ENCODE measurements at places on chromosomes 5 and 9.

- no peak for DNase-seq
These were observed 280.1 kb downstream of the CDH10 start for GRCh38 chr5:24364711-24365110.

DNA sequence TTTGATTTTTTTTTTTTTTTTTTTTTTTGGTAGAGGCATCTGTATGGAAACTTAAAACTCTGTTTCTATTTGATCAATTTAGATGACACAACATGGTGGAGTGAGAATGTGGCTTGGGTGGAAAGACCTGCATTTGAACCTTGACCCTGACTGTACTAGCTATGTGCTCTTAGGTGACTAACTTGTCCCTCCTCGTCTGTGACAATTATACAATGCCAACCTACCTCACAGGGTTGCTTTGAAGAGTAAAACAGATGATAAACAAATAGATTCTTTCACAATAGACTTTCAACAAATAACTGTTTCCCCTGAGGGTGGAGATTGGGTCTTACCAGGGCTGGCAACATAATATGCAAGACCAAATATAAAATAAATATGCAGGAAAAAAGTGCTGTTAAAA lies 109.3 kb downstream of the CRB2 start:
- DNase-seq, result no peak

DNA sequence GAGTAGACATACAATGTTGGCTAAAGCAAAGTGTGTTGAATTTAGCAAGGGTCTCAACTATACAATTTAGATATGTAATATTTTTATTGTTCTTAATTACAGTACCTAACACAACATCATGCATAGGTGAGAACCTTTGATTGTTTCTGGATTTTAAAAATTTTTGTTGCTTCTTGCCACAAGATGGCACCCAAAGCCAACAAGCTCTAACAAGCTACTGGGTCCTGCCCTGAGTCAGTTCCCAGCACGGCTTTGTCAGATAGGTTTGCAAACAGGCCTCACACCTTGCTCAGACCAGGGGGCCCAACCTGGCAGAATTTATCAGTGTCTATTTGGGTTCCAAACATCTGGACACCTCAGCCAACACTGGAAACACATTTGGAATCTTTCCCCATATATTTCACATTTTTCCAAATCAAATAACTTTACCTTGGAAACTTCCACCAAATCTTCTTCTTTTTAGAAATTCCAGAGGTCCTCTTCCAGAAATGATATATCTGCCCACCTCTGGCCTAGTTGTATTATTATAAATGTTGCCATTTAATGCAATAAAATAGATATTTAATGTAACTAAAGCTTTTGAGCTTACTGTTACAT lies 49.5 kb upstream of the EGFLAM start:
- peak; percentile 32 for DNase-seq

- no peak for DNase-seq
These were observed 79.5 kb upstream of the NFIB start for GRCh38 chr9:14393418-14393817.

GRCh38 chr9:121260457-121261106 lies 7.4 kb upstream of the GSN start:
- DNase-seq, result no peak

GRCh38 chr9:135962696-135963307 lies 1.6 kb upstream of the UBAC1 start:
- DNase-seq, result no peak

- DNase-seq, result no peak
These were observed 13.0 kb upstream of the SCGB3A1 start for GRCh38 chr5:180604271-180604670.

DNA sequence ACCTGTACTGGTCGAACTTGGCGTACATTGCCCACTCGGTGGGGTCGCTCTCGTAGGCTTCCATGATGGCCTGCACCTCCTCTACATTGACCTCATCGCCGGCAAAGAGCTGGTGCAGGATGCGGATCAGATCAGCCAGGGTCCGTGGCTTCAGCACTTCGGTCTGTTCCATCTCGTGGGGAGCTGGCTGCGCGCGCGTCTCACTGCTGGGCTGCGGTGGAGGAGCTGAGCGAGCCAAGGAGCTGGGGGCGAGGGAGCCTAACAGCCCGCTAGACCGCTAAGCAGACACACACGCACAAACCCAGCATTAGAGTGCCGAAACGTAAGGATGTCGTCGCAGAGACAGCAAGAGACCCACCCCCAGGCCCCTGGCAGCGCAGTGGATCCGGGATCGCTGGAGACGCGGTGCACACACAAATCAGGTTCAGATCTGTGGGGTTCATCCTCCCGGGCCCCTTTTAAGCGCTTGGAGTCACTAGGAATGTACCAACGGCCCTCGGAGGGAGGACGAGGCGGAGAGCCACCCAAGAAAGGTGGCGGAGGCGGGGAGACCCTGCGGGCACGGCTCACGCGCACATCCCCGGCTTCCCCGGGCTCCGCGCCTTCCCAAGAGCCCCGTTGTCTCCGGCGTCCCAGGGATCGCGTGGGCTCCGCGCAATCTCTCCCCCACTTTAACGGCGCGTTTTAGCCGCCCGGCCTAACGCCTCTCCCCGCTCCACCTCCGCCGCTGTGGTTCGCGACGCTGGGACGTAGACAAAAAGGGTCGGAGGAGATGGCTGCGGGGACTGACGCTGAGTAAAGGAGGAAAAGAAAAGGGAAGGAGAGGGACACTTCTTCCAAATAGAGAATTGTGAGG lies at the start of gene CDO1:
CDO1 (minus strand) TSS at position 434 of the 856 bp plus-strand sequence; CDS start at position 172, 262 bp downstream.
- peak; percentile 47 for DNase-seq

DNA sequence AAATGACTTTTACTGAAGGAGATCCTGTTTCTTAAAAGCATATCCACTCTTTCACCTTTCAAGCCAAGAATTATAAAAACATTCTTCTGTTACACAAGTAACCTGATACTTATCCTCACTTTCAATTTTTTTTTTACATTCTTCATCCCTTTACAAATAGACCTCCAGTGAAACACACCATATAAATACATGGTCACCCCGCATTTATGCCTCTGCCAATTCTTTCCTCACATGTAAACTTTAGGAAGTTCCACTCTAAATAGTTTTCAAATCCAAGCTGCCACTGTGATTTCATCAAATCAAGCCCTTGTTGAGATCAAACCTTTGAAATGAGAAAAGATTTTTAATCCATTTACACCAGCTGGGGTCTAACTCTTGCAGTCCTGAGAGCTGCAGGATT lies 40.0 kb downstream of the GAS1 start:
- peak; percentile 14 for DNase-seq

- DNase-seq, result no peak
These were observed 82.1 kb downstream of the PHAX start for GRCh38 chr5:126682856-126683255.

DNA sequence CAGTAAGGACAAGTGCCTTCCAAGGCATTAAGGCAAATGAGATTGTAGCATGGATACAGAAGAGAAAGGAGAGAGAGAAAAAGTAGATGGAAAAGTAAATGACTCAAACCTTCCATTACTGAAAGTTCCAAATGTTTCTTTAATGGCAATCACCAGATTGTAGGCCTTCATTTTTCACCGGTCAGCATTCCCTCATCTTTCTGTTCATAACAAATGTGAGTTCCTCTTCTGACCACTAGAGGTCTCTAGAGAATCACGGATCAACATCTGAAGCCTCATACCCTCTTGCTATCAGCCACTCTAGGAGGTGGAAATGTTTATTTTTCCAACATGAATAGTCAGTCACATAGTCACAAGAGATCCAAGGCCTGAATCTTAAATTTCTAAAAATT lies 73.6 kb upstream of the RPS23 start:
- DNase-seq, result peak; percentile 89

DNA sequence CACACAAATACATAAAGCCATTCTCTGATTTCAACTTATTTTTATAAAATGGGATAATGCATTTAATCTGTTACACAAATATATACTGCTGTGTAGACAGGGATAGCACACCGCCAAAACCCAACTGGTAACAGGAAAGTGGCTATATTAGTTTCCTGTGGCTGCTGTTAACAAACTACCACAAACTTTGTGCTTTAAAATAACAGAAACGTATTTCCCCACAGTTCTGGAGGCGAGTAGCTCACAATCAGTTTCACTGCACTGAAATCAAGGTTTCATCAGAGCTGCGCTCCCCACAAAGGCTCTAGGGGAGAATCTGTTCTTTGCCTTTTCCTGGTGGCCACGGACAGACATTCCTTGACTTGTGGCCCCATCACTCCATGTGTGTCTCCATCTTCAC lies 94.0 kb downstream of the MLLT3 start:
- DNase-seq, result no peak

DNA sequence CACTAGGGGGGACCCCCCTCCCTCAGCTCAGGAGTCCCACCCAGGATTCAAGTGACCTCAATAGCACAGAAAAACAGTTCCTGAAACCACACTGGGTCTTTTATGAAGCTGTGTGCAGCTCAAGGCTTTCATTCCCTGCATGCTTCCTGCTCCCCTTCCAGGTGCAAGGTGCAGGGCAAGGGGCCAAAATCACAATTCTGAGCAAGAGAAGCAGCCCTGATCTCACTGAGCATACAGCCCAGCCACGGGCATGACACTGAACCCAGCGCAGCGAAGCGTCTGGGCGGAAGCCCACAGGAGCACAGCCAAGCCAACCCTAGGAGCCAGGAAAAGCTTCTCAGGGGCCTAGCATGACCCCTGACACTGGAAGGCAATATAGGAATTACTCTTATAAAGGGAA lies 62.9 kb downstream of the IRX2 start:
- DNase-seq, result no peak

- peak; percentile 63 for DNase-seq
These were observed 45.9 kb downstream of the RANBP17 start for GRCh38 chr5:170907758-170908157.

DNA sequence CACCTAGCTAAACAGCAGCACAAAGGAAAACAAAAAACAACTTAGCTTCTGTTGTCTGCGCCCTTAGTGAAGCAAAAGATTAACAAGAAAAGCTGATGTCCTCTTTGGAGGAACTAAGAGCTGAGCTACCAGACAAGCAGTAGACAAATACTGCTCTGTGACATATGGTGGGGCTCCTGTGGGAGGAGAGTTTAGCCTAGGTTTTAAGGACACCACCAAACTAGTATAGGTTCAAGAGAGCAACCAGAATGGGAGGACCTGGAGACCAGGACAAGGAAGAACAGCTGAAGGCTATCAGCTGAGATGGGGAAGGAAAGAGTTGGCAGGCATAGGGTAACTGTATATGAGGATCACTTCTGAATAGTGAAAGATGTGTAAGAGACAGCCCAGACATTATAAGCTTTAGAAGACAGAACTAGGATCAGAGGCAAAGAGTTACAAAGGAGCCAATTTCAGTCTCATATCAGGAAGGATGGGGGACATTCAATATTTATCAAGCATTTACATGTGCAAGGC lies 27.2 kb downstream of the FBXW2 start:
- DNase-seq, result no peak

- no peak for DNase-seq
These were observed 14.1 kb downstream of the SEMA4D start for GRCh38 chr9:89483592-89484474.

DNA sequence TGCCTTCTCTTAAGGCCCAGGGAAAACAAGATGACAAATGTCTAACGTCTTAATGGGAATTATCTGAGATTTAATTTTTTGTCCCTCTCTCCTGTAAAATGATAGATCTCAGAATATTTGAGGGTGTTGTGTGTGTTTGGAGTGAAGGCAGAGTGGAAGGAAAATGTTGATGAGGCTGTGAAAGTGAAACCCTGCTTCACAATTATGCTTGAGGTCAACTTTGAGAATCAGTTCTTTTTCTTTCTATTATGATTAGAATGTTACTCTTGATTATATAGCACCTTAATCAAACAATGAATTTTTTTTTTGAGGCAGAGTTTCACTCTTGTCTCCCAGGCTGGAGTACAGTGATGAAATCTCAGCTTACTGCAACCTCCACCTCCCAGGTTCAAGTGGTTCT lies 5.5 kb upstream of the LOX start:
- DNase-seq, result no peak

GRCh38 chr5:150398722-150399523 lies 13.8 kb downstream of the CD74 start:
- no peak for DNase-seq

DNA sequence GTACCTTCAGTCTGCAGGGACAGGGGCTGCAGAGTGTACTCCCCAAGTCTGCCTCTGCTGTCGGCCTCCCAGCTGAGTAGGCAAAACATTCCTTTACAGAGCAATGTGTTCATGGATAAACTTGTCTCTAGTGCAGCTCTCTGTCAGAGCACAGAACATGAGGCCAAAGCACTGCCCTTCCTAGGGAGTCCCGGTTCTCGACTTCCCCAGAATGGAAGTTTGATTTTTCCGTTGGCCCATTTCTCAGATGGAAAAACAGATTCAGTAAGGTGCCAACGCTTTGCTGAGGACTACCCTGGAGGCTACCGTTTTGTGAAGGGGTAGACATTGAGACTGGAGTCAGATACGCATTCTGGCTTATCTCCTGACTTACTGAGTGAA lies 422 bp upstream of the TRIM32 start:
- peak; percentile 47 for DNase-seq

GRCh38 chr5:16539169-16539666 lies 73.6 kb upstream of the ZNF622 start:
- peak; percentile 92 for DNase-seq

DNA sequence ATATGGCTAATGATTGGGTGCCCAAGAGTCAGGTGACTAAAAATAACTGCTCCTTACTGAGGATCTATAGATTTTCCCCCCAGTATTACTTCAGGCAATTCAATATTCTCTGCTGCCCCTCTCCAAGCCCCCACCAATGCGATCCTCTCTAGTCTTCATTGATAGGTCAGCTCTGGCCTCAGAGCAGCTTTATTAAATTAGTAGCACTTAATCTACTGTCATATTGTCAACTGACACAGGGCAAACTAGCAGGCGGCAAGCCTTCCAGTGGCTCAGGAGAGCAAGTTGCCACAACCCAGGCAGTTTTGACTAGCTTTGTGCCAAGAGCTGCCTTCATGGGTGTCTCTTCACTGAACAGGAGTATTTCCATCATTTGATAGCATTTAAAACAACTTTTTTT lies 462.9 kb downstream of the BNC2 start:
- DNase-seq, result no peak

DNA sequence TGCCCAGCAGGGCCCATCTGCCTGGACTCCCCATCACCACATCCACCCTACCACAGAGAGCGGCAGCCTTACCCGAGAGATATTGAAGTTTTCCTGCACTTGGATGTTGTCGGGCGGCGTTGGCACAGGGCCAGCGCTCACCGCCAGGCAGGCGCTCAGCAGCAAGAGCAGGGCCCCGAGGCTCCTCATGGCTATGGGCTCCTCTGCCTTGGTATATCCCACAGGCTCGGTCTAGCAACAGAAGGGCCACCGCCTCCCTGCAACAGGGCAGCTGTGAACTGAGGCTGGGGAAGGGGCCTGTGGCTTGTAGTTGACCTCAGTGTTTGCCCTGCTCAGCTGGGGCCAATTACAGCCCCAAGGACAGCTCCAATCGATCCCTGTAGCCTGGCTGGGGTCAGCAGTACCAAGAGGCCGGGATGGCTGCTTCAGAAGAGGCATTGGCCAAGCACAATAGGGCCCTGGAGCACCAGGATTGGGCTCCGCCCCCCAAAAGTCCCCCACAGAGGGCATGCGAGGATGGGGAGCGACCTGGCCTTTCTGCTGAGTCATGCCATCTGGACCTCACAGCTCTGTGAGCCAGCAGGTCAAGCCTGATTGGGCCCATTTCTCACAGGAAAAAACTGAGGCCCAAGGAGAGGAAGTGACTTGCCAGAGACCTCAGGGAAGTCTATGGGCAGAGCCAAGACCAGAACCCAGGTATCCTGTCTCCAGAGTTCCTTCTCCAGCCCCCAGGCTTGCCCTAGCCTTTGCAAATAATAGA lies at the start of gene AMBP:
AMBP (minus strand) TSS at position 280 of the 760 bp plus-strand sequence; CDS start at position 189, 91 bp downstream.
- peak; percentile 31 for DNase-seq

GRCh38 chr5:97838214-97838613 lies 655.2 kb upstream of the RIOK2 start:
- peak; percentile 96 for DNase-seq

All from EH (cell line).